ENCODE measurements at places on chromosomes 13 and 19.

GRCh38 chr19:7833225-7834099, 3.4 kb downstream of the EVI5L start:
- DNase-seq: no peak

GRCh38 chr13:60261432-60262351, 98.0 kb upstream of the DIAPH3 start:
- DNase-seq: no peak

GRCh38 chr19:14516746-14517438, 1.3 kb downstream of the DNAJB1 start:
- DNase-seq: no peak

GRCh38 chr13:101272886-101273285, 143.4 kb downstream of the NALCN start:
- DNase-seq: no peak

DNA sequence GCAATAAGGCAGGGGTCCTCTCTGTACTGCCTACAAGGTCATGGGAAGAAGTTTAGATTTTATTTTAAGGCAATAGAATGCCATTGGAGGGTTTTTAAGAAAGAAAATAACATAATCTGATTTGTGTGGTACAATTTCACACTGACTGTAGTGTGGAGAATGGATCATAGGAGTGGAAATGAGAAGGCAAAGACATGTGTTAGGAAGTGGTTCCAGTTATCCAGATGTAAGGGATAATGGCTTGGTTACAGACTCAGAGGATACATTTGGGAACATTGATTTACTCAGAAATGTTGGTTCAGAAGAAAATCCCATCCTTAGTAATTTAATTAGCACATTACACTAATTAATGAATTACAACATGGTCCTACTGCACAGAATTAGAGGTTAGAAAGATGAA, 788.2 kb downstream of the SLITRK5 start:
- no peak for DNase-seq

DNA sequence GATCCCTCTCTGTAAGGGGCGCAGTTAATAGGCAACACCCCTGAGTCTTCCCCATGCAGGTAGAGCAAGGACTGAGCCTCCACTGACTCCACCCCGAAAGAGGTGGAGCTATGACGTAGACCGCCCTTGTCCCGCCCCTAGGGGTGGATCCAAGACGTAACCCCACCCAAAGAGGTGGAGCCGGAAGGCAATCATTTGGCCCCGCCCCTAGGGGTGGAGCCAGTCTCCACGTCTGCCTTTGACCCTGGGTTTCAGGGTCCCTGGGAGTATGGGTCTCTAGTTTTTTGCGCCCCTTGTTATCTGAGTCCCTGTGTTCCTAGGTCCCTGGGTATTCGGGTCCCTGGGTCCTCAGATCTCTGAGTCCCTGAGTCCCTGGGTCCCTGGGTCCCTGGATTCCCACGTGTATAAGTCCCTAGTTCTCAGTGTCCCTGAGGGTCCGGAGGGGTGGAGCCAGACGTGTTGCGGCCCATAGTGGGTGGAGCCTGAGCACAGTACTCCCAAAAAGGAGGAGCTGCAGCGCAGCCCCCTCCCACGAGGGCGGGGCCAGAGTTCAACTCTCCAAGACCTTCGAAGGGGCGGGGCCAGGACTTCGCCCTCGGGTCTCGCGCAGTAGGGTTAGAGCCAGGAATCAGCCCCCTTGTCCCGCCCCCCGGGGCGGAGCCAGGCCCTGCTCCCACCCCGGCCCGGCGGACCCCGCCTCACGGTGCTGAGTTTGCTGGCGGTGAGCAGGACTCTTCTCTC, 5.3 kb downstream of the DENND1C start:
- DNase-seq: peak; percentile 50

DNA sequence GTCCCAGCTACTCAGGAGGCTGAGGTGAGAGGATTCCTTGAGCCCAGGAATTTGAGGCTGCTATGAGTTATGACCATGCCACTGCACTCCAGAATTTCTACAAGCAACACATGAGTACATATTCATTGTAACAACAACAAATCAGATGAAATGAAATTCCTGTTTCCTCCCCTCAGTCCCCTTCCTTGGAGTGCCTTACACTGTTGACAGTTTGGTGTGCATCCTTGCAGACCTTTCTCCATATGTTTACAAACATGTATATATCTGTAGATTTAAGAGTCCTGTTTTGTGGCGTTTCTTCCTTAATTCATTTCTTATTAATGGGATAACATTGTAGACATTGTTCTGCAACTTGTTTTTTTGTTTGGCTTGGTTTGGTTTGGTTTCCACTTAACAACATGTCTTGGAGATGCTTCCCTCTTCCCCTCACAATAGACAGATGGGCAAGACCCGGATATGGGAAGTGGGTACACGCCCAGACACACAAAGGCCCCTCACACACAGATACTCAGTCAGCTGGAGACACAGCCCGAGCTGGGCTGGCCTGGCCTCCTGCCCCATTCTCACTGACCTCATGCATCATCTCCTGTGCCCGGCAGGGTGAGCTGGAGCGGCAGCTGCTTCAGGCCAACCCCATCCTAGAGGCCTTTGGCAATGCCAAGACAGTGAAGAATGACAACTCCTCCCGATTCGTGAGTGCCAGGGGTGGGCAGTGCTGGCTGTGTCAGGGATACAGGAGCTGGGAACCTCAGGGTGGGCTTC, 21.7 kb downstream of the MYH14 start:
- DNase-seq: no peak

GRCh38 chr19:19095691-19096090, 31.9 kb downstream of the SLC25A42 start:
- no peak for DNase-seq

GRCh38 chr19:30136611-30137195, 194.7 kb downstream of the URI1 start:
- DNase-seq: no peak

GRCh38 chr13:111491021-111491420, 170.6 kb downstream of the TEX29 start:
- DNase-seq: no peak

- DNase-seq: no peak
Observed at GRCh38 chr13:101749584-101749983, 297.1 kb downstream of the ITGBL1 start.

DNA sequence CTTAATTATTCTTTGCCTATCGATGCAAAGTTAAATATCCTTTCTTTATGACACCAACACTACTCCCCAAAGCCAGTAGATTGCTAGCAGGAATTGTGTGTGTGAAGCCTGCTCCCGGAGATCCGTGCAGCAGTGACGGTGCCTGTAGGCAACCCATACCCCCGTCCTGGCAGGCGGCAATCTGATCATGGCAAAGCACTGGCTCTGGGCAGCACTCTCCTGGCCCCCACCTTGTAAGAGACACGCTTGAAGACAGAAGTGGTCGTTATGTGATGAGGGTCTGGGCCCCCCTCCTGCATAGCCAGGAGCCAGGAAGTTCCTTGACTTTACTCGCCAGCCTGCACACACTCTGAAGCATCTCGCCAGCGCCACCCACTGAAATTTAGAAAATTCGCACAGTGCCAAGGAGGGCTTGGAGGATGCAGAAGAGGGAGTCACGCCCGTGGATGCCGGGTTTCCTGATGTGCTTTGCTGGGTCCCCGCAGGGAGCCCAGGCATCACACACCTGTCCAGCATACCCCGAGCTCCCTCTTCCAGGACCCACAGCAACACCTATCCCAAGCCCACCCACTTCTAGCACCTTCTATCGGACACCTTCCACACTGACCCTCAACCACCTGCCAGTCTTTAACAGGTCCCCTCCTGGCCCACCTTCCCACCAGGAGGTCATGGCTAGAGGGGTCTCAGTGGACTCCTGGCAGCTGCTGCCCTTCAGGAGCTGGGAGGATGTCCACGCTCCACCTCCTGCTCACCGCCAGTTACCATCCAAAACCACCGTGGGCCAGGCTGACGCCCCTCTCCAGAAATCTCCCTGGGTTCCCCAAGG, 54.5 kb downstream of the CEBPG start:
- DNase-seq: no peak

GRCh38 chr13:76029088-76029487, 393.0 kb downstream of the LMO7 start:
- no peak for DNase-seq

- DNase-seq: peak; percentile 59
Observed at GRCh38 chr19:41753159-41753558, 2.2 kb upstream of the CEACAM6 start.

DNA sequence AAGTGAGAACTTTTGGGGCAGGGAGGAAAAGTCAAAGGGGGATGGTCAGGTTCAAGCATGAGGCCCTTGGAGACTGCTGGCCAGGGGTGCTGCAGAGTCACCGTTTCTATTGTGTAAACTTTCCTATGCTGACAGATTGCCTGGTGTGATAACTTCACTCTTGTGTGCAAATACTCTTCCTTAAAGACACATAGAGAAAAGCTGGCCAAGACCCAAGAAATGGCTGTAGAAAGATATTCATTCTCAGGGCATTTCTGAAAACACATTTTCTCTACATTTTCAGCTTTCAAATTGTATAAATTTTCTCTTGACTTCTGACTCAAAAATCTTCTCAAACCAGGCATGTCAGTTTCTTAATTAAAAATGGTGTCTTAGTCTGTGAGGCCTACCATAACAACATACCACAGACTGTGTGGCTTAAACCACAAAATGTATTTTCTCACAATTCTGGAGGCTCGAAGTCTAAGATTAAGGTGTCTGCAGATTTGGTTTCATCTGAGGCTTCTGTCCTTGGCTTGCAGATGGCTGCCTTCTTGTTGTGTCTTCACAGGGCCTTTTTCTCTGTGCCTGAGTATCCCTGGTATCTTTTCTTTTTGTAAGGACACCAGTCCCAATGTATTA, 304.5 kb downstream of the KCNRG start:
- DNase-seq: no peak

DNA sequence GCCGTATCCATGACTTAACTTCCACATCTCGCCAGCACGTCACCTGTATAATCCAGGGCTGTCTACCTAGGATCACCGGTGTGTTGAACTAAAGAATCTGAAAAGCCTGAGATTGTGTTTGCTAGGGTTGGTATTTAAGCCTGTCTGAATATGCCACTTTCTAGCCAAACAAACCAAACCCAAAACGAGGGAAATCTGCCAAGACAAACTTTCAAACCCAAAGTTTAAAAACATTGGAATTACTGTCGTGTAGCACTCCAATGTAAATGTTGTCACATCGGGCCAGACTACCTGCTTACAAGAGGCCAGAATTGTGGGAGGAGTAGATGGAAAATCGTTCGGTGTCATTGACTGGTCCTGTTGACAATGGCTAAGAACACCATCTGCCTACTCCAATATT, 747.8 kb downstream of the EFNB2 start:
- DNase-seq: no peak

DNA sequence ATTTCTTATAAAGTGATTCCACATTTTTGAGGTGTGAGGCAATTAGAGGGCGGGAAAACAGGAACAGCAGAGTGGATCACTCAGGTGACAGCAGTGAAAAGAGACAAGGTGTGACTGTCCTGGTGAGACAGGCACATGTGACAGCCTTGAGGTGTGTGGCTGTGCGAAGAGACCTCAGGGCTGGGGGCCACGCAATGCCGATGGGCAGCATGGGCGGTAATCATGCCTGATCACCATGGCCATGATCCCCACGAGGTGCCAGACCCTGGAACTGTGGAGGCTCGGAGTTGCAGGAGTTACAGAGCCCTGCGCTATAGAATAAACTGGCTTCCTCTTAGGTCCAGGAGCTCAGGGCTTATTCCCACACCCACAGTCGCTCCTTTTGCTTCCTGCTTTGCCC, 2.0 kb downstream of the SPACA6 start:
- no peak for DNase-seq

GRCh38 chr19:5083547-5083965, 114.6 kb downstream of the KDM4B start:
- DNase-seq: no peak

- no peak for DNase-seq
Observed at GRCh38 chr19:11767633-11768133, 883 bp downstream of the ZNF441 start.

GRCh38 chr19:5392486-5392885, 51.9 kb upstream of the PTPRS start:
- no peak for DNase-seq

- DNase-seq: peak; percentile 33
Observed at GRCh38 chr19:14072535-14073260, at the start of gene MISP3. MISP3 (plus strand) TSS chr19:14072786; CDS start chr19:14073310, 524 bp downstream.

- no peak for DNase-seq
Observed at GRCh38 chr13:34722922-34723321, 219.1 kb upstream of the NBEA start.

DNA sequence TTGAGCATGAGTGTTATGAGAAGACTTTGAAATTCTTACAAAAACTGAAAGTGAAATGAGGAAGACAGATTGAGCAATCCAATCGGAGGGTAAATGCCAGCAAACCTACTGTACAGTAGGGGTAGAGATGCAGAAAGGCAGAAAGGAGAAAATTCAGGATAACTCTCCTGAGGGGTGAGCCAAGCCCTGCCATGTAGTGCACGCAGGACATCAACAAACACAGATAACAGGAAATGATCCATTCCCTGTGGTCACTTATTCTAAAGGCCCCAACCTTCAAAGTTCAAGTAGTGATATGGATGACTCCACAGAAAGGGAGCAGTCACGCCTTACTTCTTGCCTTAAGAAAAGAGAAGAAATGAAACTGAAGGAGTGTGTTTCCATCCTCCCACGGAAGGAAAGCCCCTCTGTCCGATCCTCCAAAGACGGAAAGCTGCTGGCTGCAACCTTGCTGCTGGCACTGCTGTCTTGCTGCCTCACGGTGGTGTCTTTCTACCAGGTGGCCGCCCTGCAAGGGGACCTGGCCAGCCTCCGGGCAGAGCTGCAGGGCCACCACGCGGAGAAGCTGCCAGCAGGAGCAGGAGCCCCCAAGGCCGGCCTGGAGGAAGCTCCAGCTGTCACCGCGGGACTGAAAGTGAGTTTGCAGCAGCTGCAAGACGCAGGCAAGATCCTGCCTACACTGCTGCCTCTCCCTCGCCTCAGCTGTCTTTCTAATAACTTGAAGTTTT, at the start of gene TNFSF13B:
Gene TNFSF13B, plus strand, starts transcription at position 118 of the 728 bp plus-strand sequence. Its CDS starts 178 bp downstream, at position 296.
- peak; percentile 32 for DNase-seq

GRCh38 chr13:40116008-40116407, 460.5 kb downstream of the COG6 start:
- peak; percentile 51 for DNase-seq

- peak; percentile 45 for DNase-seq
Observed at GRCh38 chr13:40069173-40070044, 413.9 kb downstream of the COG6 start.

GRCh38 chr19:4504891-4505569, 13.3 kb downstream of the PLIN4 start:
- no peak for DNase-seq

GRCh38 chr19:44112802-44113137, 429 bp upstream of the ZNF225 start:
- no peak for DNase-seq

DNA sequence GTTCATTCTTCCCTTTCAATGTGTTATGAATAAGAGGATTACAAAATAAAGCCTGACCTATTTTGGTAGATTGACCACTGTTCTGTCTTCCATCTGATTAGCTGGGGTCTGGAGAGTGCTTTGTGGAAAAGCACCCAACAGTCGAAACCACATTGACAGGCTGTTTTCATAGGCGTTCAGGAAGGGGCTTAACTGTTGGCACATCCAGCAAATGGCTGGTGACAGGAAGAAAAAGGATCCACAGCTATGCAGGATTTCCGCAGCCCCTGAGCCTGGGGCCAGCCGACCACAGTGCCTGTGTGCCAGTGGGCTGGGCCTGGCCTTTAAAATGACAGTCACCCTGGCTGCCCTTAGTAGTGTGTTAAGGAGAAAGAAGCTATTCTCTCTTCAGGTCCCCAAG, 113.3 kb downstream of the SIPA1L3 start:
- no peak for DNase-seq

Data from activated T-helper 1 cell treated with anti-CD3 and anti-CD28 coated beads, Interleukin-12 subunit alpha, Interleukin-12 subunit beta, Interleukin-2, Interleukin-4 antibody, amounts not matched to agents 30 ng/mL and 10 ng/mL and 1 ng/mL, durations not matched to agents 14 hours and 24 hours and 36 hours (primary cell).